ENCODE measurements at places on chromosomes 11 and 22.

- DNase-seq = no peak
Observed at GRCh38 chr11:47980907-47981621, 705 bp downstream of the PTPRJ start.

GRCh38 chr11:128904656-128905344 is 13.6 kb downstream of the KCNJ5 start:
- no peak for DNase-seq

DNA sequence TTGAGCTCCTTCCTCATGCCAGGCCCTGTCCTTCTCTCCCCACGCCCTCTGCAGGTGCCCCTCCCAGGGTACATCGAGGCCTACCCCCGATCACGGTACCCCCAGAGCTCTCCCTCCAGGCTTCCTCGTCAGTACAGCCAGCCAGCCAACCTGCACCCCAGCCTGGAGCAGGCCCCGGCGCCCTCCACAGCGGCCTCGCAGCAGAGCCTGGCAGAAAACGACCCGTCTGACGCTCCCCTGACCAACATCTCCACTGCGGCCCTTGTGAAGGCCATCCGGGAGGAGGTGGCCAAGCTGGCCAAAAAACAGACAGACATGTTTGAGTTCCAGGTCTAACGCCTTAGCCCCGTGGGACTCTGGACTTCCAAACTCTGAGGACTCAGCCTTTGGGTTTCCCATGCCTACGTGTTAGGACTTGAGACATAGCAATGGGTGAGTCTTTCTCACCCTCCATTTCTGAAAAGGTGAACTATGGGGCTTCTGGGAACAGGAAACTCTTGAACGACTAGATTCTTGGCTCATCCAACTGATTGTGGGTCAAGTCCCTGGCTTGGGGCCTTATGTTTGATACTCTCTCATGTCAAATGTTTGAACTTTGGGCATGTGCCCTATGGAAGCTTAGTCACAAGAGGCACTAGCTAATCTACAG is 32.7 kb downstream of the C11orf91 start:
- DNase-seq = no peak

DNA sequence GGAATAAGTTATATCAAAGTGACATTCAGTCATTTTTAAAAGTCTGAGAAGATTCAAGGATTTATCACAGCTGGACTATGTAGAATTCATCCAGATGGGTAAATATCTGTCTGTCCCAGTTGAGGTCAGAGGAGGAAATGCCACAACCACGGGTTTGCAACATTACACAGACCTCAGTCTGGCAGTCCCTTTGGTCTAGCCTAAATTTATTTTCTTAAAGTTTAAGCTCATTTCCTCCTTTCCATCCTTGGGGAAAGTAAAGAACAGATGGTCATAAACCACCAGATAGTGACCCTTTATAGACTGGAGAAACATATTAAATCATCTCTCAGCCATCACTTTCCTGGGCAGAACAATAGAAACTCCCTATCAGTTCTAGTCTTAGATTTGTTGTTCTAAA is 238.4 kb upstream of the DDI1 start:
- DNase-seq = no peak

- no peak for DNase-seq
Observed at GRCh38 chr11:130243816-130244215, 70.9 kb downstream of the ZBTB44 start.

All from stimulated activated CD8-positive, alpha-beta memory T cell treated with anti-CD3 and anti-CD28 coated beads, Interleukin-4, amount 100 ng/mL, for 1 hour (primary cell).